ENCODE measurements at places on chromosomes 1 and 21.

- peak; percentile 70 for DNase-seq
Measured at GRCh38 chr1:34380526-34381124, 203.9 kb downstream of the C1orf94 start.

GRCh38 chr1:45410850-45411509 is 70.7 kb upstream of the MUTYH start:
- DNase-seq = no peak

GRCh38 chr1:15543589-15544568 is 17.2 kb downstream of the DNAJC16 start:
- no peak for DNase-seq

DNA sequence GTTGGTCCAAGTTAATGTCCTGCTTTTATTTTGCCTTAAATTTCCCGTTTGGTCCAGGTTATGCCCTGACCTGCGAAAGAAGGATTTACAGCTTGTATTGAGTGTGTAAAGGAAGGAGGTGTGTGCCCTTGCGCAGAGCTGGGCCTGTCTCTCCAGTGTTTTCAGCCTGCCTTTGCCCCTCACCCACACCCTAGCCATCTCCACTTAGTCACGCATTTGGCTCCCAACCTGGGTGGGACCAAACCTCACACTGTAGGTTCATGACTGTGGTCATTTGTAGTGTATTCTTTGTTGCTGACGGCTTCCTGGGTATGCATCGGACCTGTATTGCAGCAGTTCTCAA is 572 bp upstream of the SRSF10 start:
- DNase-seq = no peak

DNA sequence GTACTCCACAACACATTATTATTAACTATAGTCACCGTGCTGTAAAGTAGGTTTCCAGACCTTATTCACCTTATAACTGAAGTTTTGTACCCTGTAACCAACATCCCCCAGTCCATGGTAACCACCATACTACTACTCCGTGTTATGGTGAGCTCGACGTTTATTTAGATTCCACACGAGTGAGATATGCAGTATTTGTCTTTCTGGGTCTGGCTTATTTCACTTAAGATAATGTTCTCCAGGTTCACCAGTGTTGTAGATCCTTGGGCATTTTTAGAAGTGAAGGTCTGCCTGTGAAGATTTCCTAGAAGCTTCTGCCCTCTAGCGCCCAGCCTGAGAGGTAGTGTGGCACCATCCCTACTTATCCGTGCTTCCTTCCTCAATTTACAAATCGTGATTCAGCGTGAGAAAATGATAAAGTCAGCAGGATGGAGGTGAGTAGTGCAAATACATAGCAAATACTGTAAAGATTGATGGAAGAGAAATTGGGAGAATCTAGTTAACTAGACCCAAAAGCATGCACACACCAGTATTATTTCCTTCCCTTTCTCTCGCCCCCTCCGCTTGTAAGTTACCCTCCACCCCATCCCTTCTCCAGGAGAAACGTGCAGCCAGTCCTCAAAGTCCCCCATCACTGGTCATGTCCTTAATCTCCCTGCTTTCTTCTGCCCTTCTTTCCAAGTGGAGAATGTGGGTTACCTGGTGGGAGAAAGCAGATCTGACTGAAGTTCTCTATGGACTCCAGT is 36.0 kb upstream of the DISC1 start:
- DNase-seq = no peak

DNA sequence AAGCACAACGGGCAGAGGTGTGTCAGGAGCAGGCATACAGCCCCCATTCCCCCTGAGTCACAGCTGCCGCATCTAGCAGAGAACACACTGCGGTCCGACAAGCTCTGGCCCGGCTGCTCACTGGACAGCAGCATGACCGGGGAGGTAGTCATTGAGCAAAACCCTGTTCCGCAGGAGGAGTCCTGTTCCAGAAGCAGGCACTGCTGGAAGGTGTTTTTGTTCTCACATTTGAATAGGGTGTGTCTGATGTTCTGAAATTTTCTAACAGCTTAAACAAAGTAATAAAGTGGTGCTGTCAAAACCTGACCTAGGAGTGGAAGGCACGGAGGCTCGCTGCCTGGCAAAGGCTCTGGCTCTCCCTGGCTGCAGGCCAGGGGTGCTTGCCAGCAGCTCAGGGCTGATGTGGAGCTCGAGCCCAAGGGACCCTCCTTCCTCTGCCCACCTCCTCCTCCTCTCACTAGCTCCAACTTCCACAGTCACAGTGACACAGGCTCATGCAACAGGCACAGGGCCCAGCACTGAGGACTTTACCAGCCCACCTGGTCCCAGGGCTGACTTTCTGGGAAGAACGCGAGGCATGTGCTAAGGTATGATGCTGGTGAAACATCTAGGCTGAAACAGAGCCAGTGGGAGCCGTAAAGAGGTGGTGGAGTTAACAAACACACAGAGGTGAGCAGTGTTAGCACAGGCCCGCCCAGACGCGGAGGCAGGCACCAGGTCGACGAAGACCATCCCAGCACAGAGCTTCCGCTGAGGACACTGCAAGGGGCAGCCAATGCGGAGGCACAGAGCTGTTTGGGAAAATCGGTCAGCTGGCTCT is 118.6 kb upstream of the IFFO2 start:
- no peak for DNase-seq

- DNase-seq = no peak
Measured at GRCh38 chr1:65069011-65069565, 78.9 kb upstream of the AK4 start.

DNA sequence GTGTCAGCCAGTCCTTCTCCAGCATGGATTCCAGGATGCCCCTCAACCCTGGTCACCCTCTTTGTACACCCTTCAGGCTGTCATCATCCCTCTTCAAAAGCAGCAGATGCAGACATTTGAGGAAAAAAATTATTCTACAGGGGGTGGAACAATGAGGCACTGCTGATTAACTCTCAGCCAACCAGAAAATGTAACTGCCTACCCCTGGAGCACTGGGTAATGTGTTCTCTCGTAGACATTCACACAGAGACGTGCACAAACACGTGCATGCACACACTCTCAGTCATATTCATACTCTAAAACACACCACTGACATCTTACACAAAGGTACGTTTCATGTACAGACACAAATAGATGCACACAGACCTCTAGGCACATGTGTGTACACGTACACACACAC is 175.4 kb downstream of the TRABD2B start:
- DNase-seq = peak; percentile 21

DNA sequence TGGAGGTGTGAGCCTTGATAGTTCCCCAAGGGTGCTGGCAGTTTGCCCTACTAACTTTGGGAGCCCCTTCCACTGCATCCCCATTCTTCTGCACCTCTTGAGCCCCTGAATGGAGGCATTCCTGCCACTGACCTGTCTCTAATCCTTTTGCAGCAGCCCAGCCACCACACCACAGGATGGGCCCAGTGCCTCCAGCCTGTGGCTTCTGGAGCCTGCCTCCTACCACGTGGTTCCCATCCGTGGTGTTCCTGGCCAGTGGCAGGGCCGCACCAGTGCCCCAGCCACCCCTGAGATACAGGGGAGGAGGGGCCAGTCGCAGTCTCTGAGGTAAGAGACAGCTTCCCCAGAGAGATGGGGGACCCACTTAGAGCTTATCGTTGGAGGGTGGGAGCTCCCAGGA is 14.4 kb downstream of the INAVA start:
- DNase-seq = no peak

GRCh38 chr1:235954306-235955283 is 87.9 kb upstream of the LYST start:
- DNase-seq = no peak

DNA sequence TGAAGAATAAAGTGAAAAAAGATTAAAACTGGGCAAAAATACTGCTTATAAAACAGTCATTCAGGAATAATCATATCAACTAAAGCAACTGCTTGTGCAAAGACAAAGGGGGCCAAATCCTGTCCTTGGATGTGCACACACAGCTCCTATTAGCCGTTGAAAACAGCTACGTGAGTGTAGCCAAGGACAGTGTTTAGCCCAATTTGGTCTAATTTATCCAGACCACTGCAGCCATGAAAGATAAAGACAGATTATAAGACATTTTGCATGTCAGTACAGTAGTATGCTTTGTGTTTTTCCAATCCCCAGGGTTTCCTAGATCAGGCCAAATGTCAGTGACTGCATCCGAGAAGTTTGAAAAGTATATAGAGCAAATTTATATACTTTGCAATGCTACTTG is 146.3 kb upstream of the PKN2 start:
- no peak for DNase-seq

DNA sequence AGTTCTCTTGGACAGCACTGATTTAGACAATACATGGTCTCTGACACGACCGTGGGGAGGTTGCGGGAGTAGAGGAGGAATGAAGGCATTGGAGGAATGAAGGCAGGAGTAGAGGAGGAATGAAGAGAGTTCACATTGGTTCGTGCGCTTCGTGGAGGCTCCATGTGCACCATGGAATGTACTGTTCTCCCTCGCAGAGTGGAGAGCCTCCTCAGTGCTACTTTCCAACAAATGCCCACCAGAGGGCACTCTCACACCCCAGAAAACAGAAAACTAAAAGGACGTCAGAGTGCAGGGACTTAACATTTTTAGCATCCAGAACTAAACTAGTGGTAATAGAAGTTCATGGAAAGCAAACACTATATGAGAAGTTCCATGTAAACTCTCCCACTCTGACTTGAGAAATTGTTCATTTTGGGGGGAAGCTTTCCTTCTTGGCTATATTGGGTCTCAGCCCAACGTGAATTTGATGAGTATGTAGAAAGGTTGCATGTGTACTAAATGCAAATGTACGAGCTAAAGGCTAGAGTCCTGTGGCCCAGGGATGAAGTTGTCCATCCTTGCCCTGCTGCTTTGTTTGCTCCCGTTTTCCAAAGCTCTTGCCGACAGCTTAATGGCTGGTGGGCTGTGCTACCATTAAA is 211.6 kb downstream of the LMX1A start:
- peak; percentile 70 for DNase-seq

GRCh38 chr1:68103011-68103545 is 52.7 kb upstream of the DIRAS3 start:
- no peak for DNase-seq
